ENCODE measurements at places on chromosomes 11 and 22. TPM values are rescaled to one million over a fixed set of nuclear protein-coding genes. Genes with fewer than 3 reads are reported as not detected.

Gene DDX25
- polyA plus RNA-seq = 0.05 TPM

Gene OR5P2
- polyA plus RNA-seq = 0.05 TPM

Gene TYR
- polyA plus RNA-seq = not detected

Gene MS4A12
- not detected for polyA plus RNA-seq

Gene LBHD1
- polyA plus RNA-seq = 9.2 TPM

Gene C11orf65
- 0.20 TPM for polyA plus RNA-seq

Gene OSM
- polyA plus RNA-seq = not detected

Gene KCNK4
- polyA plus RNA-seq = not detected

Gene MYBPC3
- polyA plus RNA-seq = not detected

Gene PTPRCAP
- 0.18 TPM for polyA plus RNA-seq

Gene C11orf16
- not detected for polyA plus RNA-seq

DNA sequence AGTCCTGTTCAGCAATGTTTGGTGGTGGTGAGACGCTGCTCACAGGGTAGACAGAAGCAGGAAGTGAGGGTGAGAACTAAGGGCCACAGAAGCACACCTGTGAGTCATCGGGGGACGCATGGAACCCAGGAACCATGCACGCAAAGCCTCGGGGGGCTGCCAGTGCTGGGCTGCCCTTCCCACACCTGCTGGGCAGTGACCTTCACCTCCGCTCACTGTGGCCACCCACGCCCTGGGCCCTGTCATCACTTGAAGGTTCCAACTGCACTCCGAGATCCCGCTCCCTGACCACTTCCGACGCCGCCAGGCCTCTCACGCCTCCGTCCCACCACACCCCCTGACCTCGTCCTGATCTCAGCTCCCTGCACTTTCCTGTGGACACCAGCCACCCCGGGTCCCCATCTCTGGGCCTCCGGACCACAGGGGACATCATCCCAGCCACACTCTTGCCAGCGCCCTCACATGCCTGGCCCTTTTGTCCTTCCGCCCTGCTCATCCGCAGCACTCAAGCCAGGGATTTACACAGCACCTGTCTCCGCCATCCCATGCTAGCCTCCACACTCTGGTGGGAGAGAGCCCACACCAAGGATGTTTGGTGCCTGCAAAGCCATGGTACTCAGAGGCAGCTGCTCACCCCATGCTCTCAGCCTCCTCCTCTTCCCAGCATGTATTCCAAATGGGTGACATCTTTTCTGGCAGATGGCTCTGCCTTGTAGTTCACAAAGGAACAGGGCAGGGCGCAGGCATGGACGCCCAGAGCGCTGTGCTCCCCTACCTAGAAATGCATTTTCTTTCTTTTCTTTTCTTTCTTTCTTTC is 23.1 kb upstream of the ATXN10 start:
- DNase-seq = no peak

- DNase-seq = no peak
Measured at GRCh38 chr11:1335264-1335810, 25.9 kb upstream of the TOLLIP start.

GRCh38 chr22:33022231-33022630 is 36.0 kb downstream of the SYN3 start:
- DNase-seq = no peak

GRCh38 chr22:17699696-17700340 is 61.3 kb downstream of the BCL2L13 start:
- no peak for DNase-seq

- no peak for DNase-seq
Measured at GRCh38 chr11:134541951-134542350, 129.9 kb upstream of the B3GAT1 start.

DNA sequence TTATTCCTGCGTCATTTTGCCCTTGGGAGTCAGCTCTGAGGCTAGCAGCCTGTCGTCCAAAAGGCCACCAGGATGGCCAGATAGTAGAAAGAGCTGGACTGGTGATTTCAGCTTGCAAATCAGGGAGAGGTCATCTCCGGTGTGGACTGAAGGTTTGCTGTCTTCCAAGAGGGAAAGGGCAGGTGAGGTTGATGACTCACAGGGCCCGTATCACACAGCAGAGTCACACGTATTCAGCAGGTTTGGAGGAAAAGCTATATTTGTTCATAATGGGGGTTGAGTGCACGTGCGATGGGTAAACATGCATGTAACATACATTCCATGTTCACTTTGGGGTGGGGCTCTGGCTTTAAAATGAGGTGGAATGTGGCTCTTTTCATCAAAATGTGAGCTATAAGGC is 25.6 kb downstream of the MRPL21 start:
- DNase-seq = no peak

GRCh38 chr11:44359162-44359561 is 49.2 kb upstream of the ALX4 start:
- no peak for DNase-seq

- DNase-seq = no peak
Measured at GRCh38 chr11:24963852-24964251, 467.0 kb downstream of the LUZP2 start.

GRCh38 chr11:19790831-19791552 is 78.4 kb downstream of the NAV2 start:
- no peak for DNase-seq

DNA sequence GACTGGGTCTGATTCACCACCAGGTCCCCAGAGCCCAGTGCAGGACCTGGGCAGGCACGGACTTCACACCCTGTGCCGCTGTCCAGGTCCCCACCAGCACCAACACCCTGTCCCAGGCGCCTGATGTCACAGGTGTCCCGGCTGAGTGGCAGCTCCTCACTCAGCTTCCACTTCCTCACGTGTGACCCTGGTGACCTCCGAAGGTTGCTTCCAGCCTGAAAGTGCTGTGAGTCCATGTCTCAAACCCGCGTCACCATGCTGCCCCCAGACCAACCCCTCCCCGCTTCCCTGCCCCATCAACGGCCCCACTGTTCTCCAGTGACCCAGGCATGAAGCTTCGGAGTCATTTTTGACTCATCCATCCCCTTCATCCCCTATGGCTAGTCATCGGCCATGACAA is 25.7 kb upstream of the PICK1 start:
- DNase-seq = no peak

DNA sequence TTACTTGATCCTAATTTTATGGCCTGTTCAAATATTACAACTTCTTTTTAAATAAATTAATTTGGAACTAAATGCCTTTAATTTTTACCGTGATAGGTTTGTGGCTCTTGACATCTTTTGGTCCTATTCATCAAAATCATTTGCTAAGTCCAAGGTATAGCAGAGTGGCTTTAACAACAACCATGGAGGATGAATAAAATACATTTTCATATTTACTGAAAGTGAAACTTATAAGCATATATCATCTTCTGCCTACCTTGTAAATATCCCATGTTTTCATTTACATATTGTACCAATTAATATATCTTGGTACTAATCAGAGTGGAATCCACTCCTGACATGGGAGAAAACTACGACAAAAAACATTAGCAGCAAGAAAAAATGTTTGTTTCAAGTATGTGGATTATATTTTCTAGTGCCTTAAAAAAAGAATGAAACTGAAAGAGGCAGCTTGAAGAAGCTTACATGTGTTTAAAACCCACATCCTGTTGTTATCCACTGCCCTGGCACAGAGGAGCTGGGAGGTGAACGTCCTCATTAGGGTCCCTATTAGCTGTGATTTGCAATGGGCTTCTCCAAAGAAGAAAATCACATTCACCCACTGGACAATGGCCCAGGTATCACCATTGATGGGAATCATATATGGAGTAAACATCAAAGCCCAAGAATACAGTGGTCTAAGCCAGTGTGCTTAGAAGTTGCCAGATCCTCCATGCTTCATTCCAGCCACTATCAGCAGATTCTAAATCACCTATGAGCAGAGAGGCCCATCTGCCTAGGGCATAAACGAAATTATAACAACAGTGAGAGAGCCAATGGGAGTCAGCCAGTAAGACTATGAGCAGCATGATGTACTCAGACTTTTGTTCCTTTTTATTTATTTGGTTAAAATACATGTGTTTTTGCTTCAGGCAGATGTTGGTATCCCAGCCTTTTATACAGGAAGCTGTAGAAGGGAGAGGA is 84.7 kb downstream of the MAML2 start:
- DNase-seq = no peak

DNA sequence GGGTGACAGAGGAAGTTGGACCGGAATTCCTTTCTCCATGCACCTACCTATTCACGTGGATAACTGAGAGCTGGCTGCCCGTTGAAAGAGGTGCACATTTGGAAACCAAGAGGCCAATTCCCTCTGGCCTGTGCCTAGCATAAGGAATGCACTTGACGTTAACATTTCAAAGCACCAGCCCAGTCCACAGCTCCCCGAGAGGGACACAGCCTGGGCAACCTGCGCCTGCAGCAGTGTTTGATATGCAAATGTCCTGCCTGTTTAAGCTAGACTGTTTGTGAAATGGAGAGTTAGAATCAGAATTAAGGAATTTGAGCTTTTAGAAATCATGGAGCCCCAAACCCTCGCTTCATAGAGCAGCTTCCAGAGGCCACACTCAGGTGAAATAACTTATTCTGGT is 126.1 kb downstream of the DSCAML1 start:
- no peak for DNase-seq

DNA sequence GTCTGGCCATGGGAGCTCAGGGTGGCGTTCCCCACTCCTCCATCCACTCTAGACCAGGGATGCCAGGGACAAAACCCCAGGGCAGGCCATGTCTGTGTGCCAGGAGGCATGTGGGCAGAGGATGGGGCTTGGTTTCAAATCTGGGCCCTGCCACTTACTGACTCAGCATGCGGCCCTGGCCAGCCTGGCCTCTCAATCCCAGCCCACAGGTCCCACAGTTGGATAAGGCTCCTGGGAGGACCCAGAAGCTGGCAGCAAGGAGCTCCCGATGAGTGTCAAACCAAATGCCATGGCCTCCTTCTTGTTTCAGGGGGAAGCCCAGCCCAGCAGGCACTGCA is 1290.4 kb downstream of the BRD1 start:
- DNase-seq = no peak

GRCh38 chr11:130523609-130524008 is 75.2 kb downstream of the ADAMTS15 start:
- DNase-seq = no peak

DNA sequence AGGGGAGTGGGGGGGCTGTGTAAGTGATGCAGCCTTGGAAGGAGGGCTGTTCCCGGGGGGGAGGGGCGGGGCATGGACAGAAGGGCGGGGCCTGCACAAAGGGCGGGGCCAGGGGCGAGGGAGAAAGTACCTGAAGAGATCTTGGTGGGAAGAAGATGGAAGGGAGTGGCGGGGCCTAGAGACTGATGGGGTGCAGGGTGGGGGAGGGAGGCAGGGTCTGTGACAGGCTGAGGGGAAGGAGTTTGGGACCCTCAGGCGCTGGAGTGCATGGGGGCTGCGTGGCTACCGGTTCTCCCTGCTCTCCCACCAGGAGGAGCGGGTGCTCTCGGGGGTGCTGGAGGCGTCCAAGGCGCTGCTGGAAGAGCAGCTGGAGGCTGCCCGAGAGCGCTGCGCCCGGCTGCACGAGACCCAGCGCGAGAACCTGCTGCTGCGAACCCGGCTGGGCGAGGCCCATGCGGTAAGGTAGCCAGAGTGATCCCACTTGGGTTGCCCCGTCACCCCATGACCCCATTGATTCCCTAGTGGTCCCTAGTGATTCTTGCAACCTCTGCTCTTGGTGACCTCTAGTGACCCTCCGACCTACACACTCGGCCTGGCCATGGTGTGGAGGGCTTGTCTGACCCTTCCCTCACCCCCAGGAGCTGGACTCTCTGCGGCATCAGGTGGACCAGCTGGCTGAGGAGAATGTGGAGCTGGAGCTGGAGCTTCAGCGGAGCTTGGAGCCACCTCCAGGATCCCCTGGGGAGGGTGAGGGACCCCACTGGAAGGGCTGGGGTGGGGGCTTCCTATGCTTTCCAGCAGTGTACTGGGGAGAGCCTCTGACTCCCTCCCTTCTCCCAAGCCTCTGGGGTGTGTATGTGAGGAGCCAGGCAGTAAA is 3.1 kb downstream of the CCDC88B start:
- no peak for DNase-seq

- no peak for DNase-seq
Measured at GRCh38 chr11:86570020-86570419, 102.4 kb downstream of the ME3 start.

DNA sequence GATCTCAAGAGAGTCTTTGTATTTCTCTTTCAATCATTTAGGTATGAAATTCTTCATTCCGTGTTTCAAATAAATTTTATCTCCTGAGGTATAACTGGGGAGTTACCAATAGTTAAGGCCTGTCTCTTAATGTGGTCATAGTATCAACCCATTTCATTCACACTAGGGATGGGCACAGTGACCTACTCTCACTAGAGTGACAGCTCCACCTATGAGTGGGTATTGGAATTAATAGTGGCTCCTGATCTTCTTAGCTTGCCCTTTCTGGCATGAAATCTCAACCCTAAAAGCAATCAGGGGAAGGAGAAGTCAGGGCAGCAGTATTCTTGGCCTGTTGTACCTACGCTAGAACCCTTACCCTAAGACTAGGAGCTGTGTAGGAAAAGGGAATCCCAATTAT is 507.7 kb downstream of the FAM181B start:
- DNase-seq = no peak

GRCh38 chr11:112514011-112514740 is 253.5 kb upstream of the PLET1 start:
- no peak for DNase-seq

DNA sequence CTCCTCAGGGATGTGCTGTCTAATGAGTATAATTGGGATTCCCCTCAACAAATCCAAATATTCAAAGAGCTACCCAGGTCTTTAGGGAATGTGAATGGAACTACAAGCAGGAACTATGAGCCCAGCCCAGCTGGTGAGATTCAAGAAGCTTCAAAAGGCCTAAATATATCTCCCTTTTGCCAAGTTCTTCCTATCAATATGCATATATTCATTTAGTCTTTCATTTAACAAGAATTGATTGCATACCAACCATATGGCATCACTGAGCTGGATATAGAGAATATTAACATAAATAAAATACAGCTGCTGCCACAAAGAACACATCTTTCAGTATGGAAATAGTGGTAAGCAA is 58.9 kb upstream of the PRSS23 start:
- no peak for DNase-seq

GRCh38 chr11:76114238-76114637 is 92.1 kb downstream of the WNT11 start:
- DNase-seq = no peak

DNA sequence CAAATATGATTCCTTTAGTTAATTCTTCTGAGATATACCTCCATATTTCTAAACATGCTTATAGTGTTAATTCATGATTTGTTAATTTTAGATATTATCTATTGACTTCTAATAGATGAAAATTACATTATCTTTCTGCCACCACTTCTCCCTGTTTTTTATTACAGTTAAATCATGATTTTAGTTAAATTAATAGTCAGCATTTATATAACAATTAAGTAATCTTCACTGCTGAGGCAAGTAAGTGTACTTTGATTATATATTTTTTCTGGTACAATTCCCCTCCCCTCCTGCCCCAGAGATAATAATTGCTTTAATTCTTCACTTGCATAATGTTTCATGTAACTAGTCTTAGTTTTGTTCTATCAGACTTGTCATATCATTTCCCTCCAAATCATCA is 5.8 kb downstream of the IL17RA start:
- no peak for DNase-seq

- no peak for DNase-seq
Measured at GRCh38 chr11:27722953-27723344, 22.7 kb upstream of the BDNF start.

GRCh38 chr11:4025248-4025966 is 69.2 kb upstream of the RRM1 start:
- peak; percentile 12 for DNase-seq

All from mammary epithelial cell (primary cell).